ENCODE measurements at places on chromosomes 3 and 15. TPM values are rescaled to one million over a fixed set of nuclear protein-coding genes. Genes with fewer than 3 reads are reported as not detected.

GRCh38 chr3:105821433-105821832 is 47.4 kb downstream of the CBLB start:
- DNase-seq = no peak

DNA sequence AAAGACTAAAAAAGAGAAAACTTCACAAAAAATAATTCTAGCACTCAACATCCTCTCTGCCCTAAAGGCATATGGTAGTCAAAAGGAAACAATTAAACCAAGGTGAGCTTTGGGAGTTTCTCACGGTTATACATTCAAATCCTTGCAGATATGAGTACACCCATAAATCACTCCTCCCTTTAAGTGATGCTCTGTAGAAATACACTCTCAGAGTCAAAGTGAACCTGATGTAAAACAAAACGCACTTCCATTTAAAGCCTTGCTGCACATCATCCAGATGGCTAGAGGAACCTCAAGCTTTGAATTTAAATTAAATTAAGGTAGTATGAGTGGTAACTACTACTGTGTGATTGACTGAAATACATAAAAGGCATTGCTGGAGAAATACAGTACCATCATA is 36.0 kb upstream of the AADAC start:
- DNase-seq = no peak

- DNase-seq = no peak
These were observed 51.7 kb downstream of the CADPS start for GRCh38 chr3:62823461-62824050.

GRCh38 chr3:120864541-120864940 is 43.5 kb upstream of the STXBP5L start:
- no peak for DNase-seq

DNA sequence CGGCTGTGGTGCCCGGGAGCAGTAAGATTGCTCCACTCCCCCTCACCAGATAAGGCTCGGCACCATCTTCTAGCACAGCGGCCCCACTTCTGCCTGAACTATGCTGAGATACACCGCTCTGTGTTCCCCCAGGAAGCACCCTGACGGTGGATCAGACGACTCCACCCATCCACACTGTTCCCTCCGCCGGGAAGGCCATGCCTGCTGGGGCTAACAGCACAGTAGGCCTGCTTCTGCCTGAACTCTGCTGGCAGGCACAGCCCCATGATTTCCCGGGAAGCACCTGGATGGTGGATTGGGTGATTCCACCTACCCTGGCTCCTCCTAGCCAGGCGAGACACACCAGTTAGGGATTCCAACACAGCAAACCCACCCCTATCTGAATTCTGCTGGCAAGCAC is 36.3 kb upstream of the PPM1L start:
- DNase-seq = no peak

DNA sequence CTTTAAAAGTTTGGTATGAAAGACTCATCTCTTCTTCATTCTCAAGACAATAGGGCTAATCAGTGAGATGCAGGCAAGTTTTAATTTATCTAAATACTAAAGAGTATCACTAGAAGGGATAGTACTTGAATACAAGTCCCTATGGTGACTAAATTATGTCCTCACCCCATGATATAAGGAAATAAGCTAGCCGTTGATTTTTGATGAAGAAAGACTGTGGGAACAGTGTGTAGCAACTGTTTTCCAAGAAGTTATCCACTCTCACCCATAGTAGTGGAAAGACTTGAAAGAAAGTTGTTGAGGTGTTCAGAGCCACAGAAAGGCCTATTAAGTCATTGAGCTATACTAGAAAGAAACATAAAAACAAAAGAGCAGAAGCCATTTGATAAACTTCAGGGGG is 36.7 kb downstream of the PIK3CA start:
- no peak for DNase-seq

DNA sequence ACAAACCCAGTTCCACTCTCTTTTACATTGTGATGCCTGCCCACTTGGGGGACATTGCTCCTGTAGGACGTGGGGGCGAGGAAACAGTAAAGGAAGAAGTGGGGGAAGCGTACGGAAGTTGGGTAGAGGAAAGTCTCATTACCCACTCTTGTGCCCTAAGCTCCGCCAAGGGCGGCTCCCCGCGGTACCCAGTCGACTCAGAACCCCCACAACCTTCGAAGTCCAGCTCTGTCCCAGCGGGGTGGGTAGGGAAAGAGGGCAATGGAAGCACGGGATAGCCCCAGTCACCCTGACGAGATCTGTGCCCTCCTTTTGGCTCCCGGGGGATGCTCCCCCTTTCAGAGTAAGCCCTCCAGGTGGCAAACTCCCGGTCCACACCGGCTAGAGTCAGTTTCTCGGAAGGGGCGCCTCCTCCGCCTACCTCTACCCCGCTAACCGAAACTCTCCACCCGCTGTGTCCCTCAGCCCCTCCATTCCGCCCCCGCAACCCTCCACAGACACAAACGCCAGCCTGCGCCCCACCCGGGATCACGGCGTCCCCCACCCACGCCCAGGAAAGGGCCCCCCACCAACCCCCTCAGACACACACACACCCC is 527 bp downstream of the CSNK1G1 start:
- no peak for DNase-seq

- DNase-seq = no peak
These were observed 30.1 kb upstream of the CAPN3 start for GRCh38 chr15:42329161-42329560.

GRCh38 chr3:143040261-143040879 is 39.0 kb downstream of the U2SURP start:
- DNase-seq = no peak

DNA sequence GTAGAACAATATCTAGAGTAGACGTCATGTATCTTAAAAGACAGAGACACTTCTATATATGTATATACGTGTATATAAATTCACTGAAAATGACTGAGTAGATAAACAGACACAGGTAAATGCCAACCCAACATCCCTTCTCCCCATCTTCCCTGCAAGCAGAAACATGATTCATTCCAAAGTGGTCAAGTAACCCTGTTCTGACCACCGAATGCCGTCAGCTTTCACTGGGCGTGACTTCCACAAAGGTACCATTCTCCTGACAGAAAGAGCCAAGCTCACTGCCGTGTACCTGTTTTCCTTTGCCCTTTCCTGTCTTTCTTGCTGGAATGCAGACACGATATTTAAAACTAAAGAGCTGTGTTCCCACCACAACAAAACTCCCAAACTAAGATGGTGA is 76.7 kb downstream of the TAFA4 start:
- DNase-seq = no peak

The PCOLCE2 gene
- 54.5 TPM for total RNA-seq

The DNAH1 gene
- total RNA-seq = 7.2 TPM

The ABI3BP gene
- 470 TPM for total RNA-seq

The KLHL18 gene
- 21.2 TPM for total RNA-seq

The EXD1 gene
- not detected for total RNA-seq

The TASOR gene
- 63.7 TPM for total RNA-seq

The GABRA5 gene
- not detected for total RNA-seq

All from posterior vena cava (tissue), 2 donors.